Stimulated activated CD4-positive, alpha-beta T cell treated with anti-CD3 and anti-CD28 coated beads, Interleukin-15, amount 100 ng/mL, for 1 hour (primary cell): ENCODE measurements at places on chromosomes 3 and 15.

GRCh38 chr3:55000546-55000945 is 72.7 kb upstream of the LRTM1 start:
- no peak for DNase-seq

DNA sequence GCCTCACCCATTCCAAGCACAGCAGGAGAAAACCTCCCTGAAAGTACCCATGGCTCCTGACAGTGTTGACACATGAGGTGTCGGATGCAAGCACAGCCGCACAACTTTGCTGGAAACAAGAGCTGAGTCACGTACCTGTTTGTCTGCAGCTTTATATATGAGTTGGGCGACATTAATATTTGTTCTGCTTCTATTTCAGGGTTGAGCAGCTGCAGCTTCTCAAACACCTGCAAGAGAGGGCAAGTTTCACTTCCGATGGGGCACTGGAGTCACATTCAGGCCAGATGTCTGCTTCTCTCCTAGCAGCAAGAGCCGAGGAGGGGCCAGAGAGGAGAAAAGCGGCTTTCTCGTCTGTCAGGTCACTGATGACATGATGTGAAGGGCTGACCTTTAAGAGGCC is 88.0 kb downstream of the NUP210 start:
- DNase-seq, result no peak

GRCh38 chr15:90617668-90618097 is 88.0 kb downstream of the CRTC3 start:
- no peak for DNase-seq

- DNase-seq, result no peak
Measured at GRCh38 chr3:98761643-98762229, 1.4 kb upstream of the ST3GAL6 start.

GRCh38 chr3:22885039-22885438 is 318.1 kb upstream of the UBE2E2 start:
- DNase-seq, result no peak

GRCh38 chr15:95327661-95328060 is 1002.8 kb upstream of the NR2F2 start:
- no peak for DNase-seq

DNA sequence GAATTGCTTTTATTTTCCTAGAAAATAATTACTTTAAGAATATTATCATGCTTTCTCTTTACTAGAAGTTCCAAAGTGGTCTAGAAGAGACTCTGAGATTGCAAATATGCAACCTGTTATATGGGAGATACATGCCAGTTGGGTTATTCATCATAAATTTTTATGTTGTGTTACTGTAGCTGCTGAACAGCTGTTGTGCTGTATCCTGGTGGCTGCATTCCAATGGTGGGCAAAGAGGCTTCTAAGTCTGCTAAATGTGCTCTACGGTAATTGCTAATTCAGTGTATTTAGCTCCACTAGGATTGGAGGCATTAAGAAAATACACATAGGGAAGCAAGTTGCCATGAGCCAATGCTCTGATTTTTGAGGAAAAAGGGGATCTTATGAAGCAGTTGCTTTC is 409.0 kb downstream of the TUSC7 start:
- DNase-seq, result no peak

GRCh38 chr15:38941399-38941953 is 376.9 kb upstream of the RASGRP1 start:
- DNase-seq, result no peak

- DNase-seq, result no peak
Measured at GRCh38 chr15:88223084-88223483, 33.5 kb downstream of the NTRK3 start.

- DNase-seq, result no peak
Measured at GRCh38 chr15:69200832-69201745, 40.7 kb downstream of the GLCE start.

DNA sequence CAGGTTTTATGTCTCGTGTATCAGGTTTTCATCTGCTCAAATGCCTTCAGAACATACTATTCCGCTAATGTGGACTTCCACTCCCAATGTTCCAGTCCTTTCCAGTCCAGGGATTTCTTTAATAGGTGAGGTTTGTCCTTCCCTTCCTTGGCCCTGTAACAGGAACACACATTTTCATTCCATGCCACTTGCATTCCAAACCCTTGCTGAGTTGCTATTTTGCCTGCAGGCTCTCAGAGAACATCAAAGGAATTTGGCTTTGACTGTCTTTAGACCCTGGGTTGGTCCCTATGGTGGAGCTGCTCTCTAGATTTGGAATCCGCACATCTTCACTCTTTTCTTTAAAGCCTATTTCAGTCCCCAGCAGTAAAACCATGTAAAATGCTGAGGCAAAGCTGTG is 12.3 kb upstream of the ALCAM start:
- DNase-seq, result no peak

- DNase-seq, result no peak
Measured at GRCh38 chr3:150564243-150564642, 17.7 kb downstream of the EIF2A start.

GRCh38 chr3:184652465-184652864 is 59.4 kb downstream of the MAGEF1 start:
- no peak for DNase-seq

- DNase-seq, result no peak
Measured at GRCh38 chr15:66700412-66700801, 1.6 kb upstream of the SMAD6 start.

DNA sequence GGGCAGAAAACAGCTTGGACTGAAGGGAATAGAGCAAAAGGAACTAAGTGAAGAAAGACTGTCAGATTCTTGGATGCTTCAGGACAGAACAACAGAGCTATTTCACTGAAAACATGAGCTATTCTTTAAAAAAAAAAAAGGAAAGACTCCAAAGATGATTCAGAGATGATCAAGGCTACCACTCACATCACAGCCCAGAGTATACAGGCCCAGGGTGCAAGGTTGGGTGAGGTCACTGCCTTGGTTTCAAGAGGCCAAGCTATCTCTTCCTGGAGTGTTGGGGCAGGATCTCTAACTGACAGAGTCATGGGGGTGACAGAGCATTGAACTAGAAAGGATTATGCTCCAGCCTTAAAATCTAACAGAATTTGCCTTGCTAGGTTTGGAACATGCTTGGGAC is 118.1 kb downstream of the AGBL1 start:
- DNase-seq, result no peak

GRCh38 chr15:79467865-79468586 is 35.9 kb downstream of the MINAR1 start:
- no peak for DNase-seq

DNA sequence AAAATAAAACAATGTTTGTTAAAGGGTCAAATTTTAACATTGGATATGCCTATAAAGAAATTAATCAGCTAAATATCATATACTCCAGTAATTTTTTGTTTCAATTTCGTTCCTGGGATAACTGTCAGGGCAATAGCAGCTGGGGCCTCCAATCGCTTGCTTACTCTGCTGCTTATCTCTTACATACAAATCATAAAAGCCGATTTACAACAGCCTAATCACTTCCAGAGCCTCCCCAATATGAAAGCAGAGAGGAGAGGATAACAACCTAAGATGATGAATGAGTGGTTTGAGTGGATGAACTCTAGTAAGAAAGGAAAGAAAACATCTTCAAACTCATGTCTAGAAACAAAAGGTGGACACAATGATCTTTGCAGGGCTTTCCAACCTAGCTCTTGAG is 80.7 kb upstream of the PSMD6 start:
- DNase-seq, result no peak

DNA sequence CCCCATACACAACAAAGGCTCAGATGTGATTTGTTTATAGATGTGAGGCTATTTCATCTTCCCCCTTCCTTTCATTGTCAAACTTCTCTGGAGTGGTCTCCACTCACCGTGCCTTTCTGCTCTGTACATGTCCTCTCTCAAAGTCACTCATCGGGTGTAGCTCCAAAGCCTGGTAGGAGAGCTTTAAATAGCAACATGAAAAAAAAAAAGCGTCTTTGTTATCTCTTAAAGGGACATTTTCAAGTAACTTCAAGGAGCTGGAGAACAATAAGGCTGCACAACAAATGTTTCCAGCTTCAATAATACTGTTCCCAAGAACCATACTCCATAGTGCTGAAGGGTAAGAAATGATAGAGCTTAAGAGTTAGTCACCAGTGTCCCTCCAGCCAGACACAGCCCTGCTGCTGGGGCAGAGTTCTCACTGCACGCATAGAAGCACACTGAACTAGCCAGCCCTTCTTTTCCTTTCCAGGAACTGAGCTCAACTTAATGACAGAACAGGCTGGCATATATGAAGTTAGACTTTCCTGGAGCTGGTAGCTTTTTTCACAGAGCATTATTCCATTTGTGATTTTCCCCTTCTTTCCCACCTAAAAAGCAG is 8.1 kb downstream of the FBXO40 start:
- no peak for DNase-seq

DNA sequence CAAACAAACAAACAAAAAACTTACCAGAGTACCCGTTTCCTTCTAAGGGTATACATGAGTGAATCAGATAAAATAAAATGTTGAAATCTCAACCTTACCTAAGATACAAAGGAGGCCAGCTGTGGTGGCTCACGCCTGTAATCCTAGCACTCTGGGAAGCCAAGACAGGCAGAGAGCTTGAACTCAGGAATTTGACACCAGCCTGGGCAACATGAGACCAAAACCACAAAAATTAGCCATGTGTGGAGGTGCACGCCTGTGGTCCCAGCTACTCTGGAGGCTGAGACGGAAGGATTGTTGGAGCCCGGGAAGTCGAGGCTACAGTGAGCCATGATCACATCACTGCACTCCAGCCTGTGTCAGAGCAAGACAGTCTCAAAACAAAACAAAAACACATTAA is 11.0 kb upstream of the FAM219B start:
- no peak for DNase-seq

- no peak for DNase-seq
Measured at GRCh38 chr3:23894254-23895061, 22.3 kb downstream of the NKIRAS1 start.

DNA sequence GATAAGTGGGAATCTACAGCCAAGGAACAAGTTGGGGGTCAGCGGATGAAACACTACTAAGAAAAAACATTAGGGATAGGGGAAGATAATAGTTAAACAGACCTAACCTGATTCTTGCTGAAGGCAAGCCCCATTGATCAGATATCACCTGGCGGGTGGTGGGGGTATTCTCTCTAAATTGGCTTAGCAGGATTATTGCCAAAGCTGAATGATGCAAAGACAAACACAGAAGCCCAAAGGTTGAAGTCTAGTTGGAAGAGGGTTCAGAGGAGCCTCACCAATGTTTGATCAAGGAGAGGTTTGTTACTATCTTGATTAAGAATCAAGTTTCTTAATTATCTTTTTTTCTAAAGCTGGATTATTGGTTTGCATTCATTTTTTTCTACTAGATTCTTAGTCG is 371.9 kb upstream of the CNTN4 start:
- no peak for DNase-seq

DNA sequence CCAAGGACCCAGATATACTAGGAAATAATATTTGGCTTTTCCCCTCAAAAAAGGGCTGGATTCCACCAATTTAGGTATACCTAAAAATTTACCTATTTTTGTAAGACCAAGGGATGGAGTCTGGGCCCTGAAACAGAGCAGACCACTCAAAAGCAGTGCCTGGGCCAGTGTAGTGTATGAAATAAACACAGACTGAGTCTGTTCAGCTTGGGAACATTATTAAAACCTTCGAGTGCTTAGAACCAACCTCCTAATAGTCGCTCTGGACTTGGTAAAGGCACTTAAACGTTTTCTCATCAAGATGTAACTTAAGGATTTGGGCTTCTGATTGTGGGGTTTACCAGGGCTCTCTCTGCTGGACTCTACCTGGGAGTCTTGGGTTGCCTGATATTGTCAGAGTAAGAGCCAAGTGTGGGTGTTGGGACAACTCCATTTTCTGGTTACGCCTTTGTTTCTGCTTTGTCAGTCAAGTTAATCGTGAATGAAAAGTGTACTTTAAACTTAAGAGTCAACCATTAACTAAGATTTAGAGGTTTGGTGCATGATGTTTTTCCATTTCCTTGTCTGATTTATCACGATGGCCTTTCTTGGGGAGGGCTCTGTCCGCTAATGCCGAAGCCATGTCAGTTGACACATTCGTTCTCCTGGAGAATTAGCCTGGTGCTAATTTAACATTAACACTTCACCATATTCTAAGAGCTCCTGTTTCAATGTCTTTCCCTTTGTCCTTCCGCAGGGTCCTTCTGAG is 221.0 kb upstream of the TPM1 start:
- no peak for DNase-seq

DNA sequence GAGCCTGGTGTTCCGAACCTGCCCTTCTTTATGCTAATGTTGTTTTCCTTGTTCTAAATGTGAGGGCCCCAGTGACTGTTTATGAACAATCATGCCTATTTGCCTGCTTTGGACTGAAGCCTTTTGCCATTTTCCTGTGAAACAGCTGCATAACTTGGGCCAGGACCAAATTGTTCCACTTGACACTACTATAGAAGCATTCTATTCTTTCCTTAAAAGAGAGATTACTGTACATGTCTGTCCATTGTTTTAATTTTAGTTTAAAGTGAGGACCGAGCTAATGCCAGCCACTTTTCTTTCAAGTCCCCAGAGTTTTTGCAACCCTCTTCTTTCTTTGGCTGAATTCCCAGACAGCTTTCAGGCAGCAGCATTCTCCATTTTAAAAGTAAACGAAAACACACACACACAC is 980.3 kb downstream of the CADM2 start:
- no peak for DNase-seq
